PC-9 (cell line): ENCODE measurements at places on chromosomes 7 and 10. TPM values are rescaled to one million over a fixed set of nuclear protein-coding genes. Genes with fewer than 3 reads are reported as not detected.

THSD7A gene
- total RNA-seq: 1.6 and 4.0 TPM in 2 replicates

DNA sequence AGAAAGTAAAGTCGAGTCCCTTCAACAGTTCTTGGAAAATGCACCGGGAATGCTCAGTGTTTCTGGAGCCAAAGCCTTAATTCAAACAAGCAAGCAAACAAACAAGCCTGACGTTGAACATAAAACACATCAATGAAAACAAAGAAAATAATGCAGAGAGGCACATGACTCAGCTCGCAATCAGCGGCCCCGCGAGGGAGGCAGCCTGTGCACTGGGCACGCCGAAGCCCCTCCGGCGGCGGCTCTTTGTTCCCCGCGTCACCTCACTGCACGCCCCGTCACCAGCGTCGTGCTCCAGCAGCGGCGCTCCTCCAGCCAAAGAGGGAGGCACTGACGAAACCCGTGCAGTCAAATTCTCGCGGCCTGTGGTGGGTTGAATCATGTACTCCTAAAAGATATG is 151.5 kb downstream of the DNAJB6 start:
- DNase-seq: no peak

DNA sequence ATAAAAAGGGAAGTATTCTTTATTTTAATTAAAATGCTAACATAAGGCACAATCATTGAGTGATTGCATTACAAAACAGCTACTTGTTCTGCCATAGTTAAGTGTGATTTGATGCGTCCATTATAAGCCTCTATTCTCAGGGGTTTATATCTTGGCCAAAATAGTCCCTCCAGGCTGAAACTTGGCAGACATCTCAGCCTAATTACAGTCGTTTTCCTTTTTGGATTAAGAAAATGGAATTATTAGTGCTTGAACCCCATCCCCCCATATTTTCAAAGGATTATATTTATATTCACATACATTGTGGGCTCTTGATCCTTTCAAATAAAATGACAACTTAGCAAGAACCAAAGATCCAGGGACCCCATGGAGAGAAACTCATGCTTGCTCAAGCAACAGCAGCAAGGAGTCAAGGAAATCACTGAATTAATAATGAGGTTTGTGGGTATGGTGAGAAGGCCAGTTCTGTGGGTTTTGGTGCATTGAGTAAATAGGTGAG is 66.7 kb upstream of the NEUROD6 start:
- no peak for DNase-seq

- no peak for DNase-seq
Observed at GRCh38 chr7:128940494-128941322, 3.0 kb downstream of the IRF5 start.

- no peak for DNase-seq
Observed at GRCh38 chr10:132780356-132780755, 5.6 kb downstream of the NKX6-2 start.
